ENCODE measurements at places on chromosomes 11 and 22.

GRCh38 chr11:127149410-127149809 lies 148.8 kb upstream of the KIRREL3 start:
- no peak for DNase-seq

- no peak for DNase-seq
Observed at GRCh38 chr22:24801901-24802465, 4.0 kb upstream of the SGSM1 start.

- DNase-seq: no peak
Observed at GRCh38 chr22:29814003-29814402, 24.1 kb downstream of the ASCC2 start.

DNA sequence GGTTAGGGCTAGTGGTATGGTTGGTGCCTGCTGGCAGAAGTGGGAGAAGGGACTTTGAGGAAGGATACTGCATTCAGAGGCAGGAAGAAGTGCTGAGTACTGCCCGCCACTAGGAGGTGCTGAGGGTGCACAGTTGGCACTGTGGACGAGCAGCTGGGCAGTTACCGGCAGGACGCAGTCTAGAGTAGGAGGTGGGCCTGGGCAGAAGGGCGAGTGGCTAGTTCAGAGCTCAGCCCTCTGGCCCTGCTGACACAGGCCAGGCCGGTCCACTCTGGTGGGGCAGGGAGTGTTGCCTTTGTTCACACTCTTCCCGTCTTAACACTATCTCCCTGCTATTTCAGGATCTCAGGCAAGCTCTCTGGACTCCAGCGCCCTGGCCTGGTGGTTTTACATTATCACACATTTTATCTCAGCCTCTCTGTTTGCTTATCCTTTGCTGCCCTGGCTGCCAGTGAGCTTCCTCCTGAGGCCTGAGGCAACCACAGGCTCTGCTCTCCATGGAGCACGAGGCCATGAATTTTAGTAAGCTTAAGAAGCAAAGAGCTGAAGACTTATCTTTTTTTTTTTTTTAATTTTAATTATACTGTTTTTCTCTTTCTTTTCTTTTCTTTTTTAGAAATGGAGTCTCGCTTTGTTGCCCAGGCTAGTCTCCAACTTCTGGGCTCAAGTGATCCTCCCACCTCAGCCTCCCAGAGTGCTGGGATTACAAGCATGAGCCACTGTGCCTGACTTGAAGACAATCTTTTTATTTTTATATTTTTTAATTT lies 26.9 kb downstream of the SNAP29 start:
- DNase-seq: no peak

GRCh38 chr11:94132152-94132558 lies 3.5 kb downstream of the PANX1 start:
- no peak for DNase-seq

GRCh38 chr22:50200461-50201190 lies at the start of gene SELENOO:
TSS of gene SELENOO (plus strand) at chr22:50201011. CDS start at chr22:50201037, 26 bp downstream.
- peak; percentile 73 for DNase-seq

- no peak for DNase-seq
Observed at GRCh38 chr11:86814775-86815174, 14.4 kb downstream of the PRSS23 start.

- DNase-seq: no peak
Observed at GRCh38 chr11:2103668-2104523, 35.3 kb downstream of the IGF2 start.

GRCh38 chr11:46387919-46388618 lies 3.5 kb downstream of the CHRM4 start:
- no peak for DNase-seq

GRCh38 chr22:19713245-19713644 lies 1.1 kb upstream of the SEPTIN5 start:
- no peak for DNase-seq

- DNase-seq: no peak
Observed at GRCh38 chr22:31122196-31122531, 602 bp upstream of the INPP5J start.

- DNase-seq: no peak
Observed at GRCh38 chr11:108338750-108339149, 115.9 kb downstream of the ATM start.

DNA sequence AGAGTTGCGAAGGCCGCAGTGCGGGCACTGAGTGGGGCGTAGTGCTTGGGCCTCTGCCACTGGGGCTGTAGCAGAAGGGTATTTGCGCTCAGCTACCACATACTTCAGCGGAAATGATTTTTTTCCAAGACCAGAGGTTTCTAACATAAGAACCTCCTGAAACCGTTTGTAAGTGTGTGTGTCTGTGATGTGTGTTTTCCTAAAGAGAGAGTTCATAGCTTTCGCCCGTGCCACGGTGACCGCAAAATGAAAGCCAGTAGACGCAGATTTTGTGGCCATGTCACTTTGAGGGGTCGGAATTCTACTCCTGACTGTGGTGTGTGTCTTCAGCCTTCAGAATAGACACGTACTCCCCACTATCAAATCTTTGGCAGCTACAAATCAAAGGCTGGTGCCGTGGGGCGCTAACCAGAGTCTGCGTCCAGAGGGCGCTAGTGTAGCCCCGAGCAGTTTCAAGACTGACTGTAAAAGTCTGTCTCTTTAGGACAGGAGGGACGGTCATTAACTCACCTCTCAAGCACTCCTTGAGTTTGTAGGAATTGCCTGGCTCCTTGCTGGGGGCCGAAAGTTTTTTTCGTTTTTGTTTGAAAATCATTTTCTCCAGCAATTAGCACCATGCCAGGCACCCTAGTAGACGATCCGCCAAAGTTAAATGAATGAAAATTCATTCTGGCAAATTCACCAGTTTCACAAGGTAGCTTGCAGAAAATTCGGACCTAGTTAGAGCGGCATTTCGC lies 2.5 kb upstream of the CALCA start:
- peak; percentile 28 for DNase-seq

- no peak for DNase-seq
Observed at GRCh38 chr22:39087881-39088684, 9.0 kb upstream of the APOBEC3H start.

DNA sequence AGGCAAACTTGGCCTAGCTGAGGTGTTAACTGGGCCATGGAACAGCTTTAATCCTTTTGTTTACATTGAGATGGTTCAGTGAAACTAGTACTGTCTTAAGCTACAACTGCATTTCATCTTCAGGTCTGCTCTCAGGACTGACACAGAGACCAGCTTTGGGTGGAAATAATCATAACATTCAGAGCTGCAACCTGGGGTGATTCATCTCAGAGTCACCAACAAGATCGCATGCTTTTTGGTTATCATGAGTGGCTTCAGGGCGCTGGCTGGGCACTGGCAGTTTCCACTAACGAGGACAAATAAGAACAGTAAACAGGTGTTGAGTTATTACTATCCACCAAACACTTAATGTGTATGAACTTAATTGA lies 60.9 kb upstream of the PAX6 start:
- no peak for DNase-seq

DNA sequence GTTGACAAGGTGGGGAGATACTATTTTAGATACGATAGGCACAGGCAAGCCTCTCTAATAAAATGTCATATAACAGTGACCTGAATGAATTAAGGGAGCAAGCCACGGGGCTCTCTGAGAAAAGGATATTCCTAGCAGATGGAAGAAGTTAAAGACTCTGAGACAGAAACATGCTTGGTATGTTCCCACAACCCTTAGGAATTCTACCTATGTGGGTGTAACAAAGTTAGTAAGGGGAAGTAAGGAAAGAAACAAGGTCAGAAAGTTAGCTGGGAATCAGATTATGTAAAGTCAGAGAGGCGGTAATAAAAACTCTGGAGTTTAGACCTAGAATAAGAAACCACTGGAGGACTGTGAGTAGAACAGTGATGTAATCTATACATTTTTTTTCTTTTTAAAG lies 59.7 kb upstream of the GDPD4 start:
- DNase-seq: no peak

GRCh38 chr11:73048446-73048845 lies 93.7 kb downstream of the FCHSD2 start:
- DNase-seq: no peak

DNA sequence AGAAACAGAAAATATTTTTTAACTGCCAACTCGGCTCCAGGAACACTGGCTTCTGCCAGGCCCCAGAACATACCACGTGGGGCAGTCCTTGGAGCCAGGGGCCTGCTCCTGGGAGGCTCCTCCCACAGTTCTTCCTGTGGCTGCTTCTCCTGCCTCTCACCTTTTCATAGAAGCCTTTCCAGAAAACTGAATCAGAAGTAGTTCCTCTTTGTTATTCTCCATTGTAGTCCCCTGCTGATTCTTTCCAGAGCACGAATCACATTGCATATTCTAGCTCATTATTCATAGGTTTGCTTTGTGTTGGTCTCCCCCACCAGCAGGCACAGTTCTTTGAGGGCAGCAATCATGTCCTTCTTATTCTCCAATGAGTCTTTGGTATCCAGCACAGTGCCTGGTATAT lies 106.0 kb downstream of the EFCAB6 start:
- DNase-seq: no peak

GRCh38 chr11:98616098-98616655 lies 404.6 kb upstream of the CNTN5 start:
- no peak for DNase-seq

- no peak for DNase-seq
Observed at GRCh38 chr11:112693781-112694180, 267.4 kb upstream of the NCAM1 start.

DNA sequence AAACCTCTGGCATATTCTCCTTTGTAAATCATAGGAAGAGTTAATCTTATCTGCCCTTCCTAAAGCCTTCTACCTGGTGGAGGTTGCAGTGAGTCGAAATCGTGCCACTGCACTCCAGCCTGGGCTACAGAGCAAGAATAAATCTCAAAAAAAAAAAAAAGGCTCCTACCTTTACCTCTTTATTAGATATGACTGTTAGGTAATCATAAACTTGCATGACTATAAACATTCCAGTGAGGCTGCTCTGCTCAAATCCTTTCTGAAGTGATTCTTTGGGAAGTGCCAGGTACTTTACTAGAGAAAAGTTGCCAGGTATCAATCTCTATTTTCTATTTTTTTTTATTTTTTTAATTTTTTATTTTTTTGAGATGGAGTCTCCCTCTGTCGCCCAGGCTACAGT lies 59.6 kb downstream of the MPPED2 start:
- DNase-seq: no peak

DNA sequence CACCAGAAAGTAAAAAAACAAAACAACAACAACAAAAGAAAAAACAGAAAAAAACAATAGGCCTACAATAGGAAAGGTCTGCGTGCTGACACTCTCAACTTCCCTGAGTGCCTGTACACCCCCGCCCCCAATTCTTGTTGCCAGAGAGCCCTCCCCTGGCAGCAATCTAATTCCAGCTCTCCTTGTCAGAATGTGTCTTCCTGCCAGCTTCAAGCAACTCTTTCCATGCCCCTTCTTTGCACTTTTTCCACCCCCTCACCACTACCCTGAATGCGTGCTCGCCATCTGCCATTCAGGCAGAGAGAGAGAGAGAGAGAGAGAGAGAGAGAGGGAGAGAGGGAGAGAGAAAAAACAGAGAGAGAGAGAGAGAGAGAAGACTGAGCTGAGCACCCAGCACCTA lies 245.0 kb downstream of the KIRREL3 start:
- DNase-seq: no peak

DNA sequence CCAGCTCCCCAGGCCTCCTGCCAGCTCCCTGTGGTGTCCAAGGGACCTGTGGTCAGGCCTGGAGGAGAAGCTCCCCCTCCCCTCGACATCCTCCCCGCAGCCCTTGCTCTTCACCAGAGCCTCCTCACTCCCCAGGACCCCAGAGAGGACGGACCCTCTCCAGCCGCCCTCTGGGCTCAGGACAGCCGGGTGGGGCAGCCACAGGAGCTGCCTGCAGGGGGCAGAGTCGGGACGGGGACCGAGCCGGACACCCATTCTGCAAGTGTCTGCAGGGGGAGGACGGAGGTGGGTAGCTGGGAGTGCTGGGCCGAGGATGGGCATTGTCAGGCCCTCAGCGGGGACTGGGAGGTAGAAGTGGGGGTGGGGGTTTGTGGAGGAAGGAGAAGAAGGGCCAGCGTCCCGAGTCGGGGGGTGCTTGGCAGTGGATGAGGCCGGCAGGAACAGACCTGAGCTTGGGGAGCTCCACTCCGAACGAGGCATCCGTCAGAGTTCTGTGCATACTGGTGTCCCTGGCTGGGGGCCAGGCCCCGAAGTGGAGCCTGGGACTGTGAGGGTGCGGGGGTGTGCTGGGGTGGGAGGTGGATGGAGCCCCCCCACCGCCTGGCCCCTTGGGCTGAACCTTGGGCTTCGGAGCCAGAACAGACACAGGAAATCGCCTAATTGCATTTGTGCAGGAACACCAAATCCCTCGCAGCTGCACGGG lies 15.2 kb downstream of the PRR33 start:
- DNase-seq: no peak

GRCh38 chr11:10751581-10751940 lies 515 bp downstream of the CTR9 start:
- DNase-seq: no peak

DNA sequence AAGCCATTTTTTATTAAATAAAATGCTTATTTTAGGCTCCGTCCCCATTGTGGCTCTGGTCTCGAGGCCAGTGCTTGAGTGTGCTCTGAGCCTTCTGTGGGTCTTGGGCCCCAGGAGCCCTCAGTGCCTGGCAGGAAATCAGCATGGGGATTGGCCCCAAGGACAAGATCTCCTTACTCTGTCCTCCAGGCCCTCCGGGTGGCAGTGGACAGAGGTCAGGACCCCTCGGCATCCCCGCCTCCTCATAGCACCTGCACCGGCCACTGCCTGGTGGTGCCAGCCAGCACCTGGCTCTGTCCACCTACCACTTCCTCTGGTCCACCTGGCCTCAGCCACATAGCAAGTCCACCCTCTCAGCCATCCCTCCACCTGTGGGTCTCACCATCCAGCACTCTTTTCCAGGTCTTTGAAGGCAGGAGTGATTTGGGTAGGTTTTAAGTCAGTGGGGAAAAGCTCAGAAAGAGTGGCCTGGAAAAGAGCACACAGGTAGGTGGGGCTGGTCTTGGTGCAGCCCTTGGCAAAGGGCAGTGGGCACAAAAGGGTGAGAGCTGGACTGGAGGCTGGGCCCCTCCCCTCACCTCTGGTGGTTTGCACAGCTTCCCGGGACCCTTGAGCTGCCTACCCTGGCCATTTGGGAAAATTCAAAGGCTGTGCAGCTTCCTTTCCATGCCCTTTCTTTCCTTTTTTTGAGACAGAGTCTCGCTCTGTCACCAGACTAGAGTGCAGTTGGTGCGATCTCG lies 3.5 kb downstream of the CLDN5 start:
- DNase-seq: no peak

GRCh38 chr11:107659310-107659709 lies 52.5 kb downstream of the SLN start:
- DNase-seq: no peak

- no peak for DNase-seq
Observed at GRCh38 chr22:39847477-39847876, 46.1 kb downstream of the ENTHD1 start.

- DNase-seq: no peak
Observed at GRCh38 chr11:79116600-79116999, 324.2 kb downstream of the TENM4 start.

GRCh38 chr11:111512296-111513239 lies at the start of gene BTG4:
TSS of gene BTG4 (minus strand) at chr11:111512386. CDS start at chr11:111498776, 13,610 bp downstream.
- DNase-seq: no peak

DNA sequence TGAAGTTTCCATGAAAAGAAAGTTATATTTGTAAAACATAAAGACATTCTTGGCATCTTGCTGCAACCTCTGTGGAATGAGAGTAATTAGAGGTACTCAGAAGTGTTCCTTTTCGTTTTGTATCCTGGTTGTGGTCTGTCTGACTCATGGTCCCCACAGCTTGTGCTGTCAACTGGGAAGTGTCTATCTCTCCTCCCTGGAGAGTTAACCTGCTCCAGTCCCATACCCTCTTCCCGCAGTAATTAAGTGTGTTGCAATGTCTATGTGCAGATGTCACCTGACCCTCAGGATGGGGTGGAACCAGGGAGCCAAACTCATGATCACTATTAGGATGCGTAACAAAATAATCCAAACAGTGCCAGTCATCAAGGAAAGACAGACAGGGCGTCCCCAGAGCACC lies 23.0 kb upstream of the ZDHHC13 start:
- no peak for DNase-seq

- DNase-seq: no peak
Observed at GRCh38 chr22:37047006-37047405, 4.5 kb upstream of the KCTD17 start.

Data from stimulated activated CD8-positive, alpha-beta memory T cell treated with anti-CD3 and anti-CD28 coated beads, Interleukin-7, amount 100 ng/mL, for 1 hour (primary cell).